Erythroblast (primary cell): ENCODE measurements at places on chromosomes 6 and 20.
A peak's percentile ranks its signal among the peaks of the same experiment; 100 is the strongest.

- DNase-seq: no peak
Measured at GRCh38 chr6:38370653-38371601, 268.8 kb downstream of the BTBD9 start.

- no peak for DNase-seq
Measured at GRCh38 chr20:20690676-20691476, 21.6 kb downstream of the RALGAPA2 start.

DNA sequence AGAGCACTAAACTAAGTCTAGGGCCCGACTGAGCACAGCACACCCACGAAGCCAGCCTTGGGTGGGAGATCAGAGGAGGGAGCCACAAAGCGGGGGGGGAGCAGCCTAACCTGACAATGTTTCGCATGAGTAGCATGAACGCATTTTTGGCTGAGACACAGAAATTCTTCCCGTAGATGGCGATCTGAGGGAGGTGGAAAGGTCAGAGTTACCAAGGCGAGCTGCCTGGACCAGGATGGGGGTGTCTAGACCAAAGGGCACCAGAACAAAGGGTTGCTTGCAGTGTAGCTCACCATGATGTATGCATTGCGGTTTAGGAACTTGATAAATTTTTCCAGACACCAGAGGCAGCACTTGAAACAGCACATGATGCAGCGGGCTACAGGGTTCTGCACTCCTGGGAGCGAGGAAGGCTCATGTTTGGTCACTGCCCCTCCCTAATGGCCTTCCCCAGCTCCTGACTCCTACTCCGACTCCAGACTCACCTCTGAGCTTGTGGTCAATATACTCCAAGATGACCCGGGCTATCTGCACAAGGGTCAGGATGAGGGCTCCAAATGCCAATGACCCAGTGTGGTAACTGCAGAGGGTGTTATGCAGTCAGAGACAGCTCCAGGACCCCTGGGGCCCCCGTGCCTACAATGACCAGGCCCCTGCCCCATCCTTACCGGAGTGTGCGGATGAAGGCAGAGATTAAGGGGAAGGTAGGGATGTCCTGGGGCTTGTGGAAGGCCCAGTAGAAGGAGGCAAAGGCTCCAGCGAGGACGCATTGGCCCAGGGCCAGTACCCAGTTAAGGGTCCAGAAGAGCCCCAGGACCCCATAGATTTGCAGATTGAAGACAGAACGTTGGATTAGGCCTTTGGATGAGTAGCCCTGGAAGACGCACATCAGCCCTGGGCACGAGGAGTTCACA, 2.8 kb upstream of the NEU1 start:
- DNase-seq: no peak

GRCh38 chr6:85432554-85432953, 17.3 kb upstream of the NT5E start:
- DNase-seq: no peak

DNA sequence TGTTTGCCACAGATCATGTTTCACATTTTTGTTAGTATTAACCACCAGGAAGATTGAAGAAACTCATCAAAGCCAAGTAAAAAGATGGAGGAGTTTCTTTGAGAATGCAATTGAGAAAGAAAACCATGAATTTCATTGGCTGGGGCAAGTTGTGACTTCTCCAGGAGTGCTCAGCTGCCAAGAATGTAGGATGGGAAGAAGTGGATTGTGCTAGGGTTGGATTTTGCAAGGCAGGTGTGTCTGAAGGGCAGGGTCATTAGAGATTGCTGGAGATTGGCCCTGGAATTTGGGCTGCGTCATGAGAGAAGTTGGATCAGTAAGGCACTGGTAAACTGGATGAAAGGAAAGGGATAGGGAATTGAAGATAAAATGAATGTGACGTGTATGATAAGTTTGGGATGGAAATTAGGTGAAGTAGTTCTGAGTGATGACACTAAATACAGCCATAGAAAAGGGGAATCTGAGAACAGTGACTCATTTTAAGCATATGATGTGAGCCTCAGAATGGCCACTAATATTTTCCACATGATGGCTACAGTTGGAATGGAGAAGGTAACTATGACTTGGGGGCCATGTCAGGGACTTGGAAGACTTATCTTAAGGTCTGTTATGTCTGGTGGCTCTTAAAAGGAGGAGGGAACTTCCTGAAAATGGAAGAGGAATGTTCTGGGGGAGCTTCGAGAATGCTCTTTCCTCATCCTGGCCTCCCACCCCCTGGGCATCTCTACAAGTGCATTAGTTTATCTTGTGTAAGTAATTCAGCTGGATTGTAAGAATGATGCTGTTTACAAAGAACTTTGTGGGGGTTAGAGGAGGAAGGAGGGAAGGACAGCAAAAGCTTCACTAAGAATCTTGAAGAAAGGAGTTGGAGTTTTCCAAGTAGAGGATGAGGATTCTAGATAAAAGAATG, 27.8 kb upstream of the ERVFRD-1 start:
- no peak for DNase-seq

GRCh38 chr6:135481783-135482369, 15.7 kb downstream of the AHI1 start:
- DNase-seq: peak; percentile 12

GRCh38 chr6:42829561-42830092, 47.8 kb downstream of the BICRAL start:
- no peak for DNase-seq

DNA sequence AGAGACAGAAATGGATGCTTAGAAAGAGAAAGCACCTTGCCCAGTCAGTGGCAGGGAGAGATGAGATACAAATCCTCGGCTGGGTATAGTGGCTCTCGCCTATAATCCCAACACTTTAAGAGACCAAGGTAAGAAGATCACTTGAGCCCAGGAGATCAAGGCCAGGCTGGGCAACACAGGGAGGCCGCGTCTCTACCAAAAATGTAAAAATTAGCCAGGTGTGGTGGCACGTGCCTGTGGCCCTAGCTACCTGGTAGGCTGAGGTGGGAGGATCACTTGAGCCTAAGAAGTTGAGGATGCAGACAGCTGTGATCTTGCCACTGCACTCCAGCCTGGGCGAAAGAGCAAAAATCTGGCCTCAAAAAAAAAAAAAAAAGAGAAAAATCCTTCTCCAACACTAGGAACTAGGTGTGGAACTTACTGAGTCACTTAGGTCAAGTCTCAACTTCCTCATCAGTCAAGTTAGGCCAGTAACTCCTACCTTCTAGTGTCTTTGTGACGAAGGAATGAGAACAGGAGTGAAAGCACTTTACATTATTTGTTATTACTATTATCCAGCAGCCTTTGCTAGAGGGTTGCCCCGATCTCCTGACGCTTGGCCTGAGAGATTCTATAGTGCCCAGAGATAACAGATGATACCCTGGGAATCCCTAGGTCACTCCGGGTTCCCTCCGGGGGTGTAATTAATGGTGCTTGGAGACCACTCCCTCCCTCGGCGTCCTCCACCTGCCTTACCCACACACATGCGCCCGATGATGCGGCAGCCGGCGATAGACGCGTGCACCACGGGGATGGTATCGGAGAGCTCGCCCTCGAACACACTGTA, 918 bp downstream of the EIF6 start:
- DNase-seq: peak; percentile 67

GRCh38 chr6:3232017-3232945, 4.8 kb upstream of the TUBB2B start:
- DNase-seq: no peak

- no peak for DNase-seq
Measured at GRCh38 chr6:6546318-6547109, 42.0 kb upstream of the LY86 start.

GRCh38 chr20:32894026-32894483, 35.3 kb downstream of the EFCAB8 start:
- peak; percentile 45 for DNase-seq

DNA sequence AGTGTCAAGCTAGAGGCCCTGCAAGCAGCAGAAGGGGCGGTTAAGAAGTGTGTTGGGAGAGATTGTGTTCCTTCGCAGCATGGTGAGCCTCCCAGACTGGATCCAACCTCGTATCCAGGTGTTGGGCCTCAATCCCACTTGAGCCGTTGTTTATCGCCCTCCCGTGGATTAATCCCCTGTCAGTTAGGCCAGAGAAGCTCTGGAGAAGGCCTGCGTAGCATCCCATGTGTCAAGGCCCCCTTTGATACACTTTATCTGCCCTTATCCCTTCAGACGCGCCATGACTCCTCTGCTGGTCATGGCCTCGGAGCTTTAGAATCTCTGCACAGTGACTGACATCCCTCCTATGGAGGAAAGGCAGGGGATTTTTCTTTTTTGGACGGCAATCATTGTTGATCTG, 181.0 kb downstream of the ZFP64 start:
- DNase-seq: no peak

DNA sequence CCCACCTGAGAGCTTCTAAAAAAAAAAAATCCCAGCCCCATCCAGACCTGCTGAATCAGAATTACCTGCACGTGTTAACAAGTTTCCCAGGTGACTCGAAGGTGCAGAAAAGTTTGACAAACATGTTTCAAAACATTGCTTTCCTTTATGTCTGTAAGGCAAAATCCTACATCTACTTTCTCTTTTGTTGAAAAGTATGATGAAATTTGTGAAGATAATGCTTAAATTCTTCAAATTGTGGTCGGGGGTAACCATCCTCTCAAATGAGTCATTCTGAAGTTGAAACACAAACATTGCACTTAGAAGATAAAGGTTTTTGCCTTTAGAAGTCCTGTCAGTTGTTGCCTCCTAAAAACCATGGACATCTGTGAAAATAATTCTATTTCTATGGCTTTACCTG, 429.7 kb downstream of the EPHA7 start:
- DNase-seq: no peak

GRCh38 chr6:143337201-143337949, 113.1 kb downstream of the ADAT2 start:
- peak; percentile 58 for DNase-seq

DNA sequence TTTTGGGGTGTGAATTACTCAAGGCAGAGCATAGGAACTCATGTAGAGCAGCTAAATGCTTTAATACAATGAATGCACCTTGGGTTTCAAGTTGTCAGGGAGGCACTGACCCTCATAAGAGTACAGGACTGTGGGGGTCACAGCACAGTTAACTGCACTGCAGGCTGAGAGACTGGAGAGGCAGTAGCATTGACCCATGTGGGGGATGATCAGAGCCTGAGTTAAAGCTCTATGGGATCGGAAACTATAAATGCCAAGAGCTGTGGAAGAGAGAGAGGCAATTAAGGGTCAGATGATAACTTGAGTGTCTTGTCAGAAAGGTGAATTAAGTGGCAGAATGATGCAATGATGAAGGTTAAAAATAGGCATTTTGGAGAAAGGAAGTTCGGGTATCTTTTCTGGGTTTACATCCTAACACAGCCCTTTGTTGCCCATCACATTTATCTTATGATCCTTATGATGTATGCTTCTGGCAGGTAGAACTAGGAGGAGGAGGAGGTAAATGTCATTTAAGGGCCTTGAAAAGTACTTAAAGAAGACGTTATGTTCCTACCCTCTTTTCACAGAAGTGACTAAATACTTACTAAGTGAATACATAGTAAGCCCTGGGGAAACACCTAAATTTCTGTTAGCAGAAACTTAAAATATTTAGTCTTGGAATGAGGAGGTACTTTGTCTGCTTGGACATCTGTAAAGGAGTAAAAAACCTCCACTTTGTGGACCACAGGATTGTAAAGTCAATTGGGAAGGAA, 24.2 kb downstream of the LRRC1 start:
- no peak for DNase-seq

GRCh38 chr6:109767961-109768360, 76.9 kb downstream of the FIG4 start:
- DNase-seq: no peak

DNA sequence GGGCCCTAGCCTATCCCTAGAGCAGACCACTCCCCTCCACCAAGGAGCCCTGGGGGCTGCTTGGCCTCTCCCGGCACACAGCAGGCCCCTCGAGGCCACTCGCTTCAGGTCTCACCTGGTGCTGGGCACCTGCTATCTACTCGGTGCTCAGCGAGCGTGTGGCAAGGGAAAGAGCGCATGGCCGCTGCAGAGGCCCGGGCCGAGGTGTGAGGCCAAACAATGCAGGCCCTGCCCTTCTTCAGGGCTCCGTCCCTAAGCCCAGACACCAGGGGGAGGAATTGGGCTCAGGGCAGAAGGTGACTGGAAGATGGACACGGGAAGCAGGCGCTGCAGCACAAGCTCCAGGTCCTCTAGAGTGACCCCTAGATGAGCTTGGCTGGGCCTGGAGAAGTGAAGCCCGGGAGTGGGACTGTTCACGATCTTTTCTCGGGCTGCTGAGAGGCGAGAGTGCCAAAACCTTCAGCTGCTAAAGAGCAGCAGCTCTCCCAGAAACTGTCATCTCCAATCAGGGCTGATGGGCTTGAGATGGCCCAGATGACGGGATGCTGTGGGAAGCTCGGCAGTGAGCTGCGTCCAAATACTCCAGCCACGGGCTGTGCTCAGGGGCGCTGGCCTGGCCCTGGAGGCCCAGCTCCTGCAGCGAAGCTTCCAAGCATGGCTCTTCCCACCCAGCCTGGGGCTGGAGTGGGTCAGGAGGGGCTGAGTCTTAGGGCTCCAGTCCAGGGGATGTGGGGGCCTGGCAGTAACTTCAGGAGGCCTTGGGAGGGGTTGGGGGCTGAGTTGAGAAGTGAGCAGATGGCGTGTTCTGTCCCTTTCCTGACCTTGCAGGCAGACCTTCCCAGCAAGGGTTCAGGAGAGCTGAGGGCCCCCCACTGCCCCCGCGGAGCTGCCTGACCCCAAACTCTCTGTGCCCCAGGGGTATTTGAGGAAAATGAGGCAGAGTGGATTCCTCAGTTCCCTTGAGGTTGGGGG, 43.7 kb downstream of the APCDD1L start:
- DNase-seq: no peak

DNA sequence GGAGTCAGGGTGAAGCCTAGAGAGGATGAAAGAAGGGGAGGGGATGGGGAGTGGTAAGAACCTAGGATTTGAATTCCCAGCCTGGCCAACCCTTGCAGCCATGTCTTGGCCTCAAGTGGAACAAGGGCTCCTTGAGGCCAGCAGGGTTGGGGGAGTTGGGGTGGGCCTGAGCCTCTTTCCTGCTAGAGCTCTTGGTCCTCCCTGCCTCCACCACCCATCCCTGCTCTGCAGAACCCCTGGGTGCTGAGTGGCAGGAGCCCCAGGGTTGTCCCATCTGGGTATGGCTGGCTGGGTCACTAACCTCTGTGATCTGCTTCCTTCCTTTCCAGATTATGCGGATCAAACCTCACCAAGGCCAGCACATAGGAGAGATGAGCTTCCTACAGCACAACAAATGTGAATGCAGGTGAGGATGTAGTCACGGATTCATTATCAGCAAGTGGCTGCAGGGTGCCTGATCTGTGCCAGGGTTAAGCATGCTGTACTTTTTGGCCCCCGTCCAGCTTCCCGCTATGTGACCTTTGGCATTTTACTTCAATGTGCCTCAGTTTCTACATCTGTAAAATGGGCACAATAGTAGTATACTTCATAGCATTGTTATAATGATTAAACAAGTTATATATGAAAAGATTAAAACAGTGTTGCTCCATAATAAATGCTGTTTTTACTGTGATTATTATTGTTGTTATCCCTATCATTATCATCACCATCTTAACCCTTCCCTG, 8.3 kb downstream of the VEGFA start:
- peak; percentile 28 for DNase-seq

GRCh38 chr6:63799313-63799712, 163.7 kb downstream of the PHF3 start:
- no peak for DNase-seq

- DNase-seq: no peak
Measured at GRCh38 chr6:104324301-104324700, 535.4 kb downstream of the HACE1 start.
